ENCODE measurements at places on chromosomes 1 and 21.

GRCh38 chr1:171142416-171143385 lies 42.4 kb upstream of the FMO2 start:
- DNase-seq: no peak

DNA sequence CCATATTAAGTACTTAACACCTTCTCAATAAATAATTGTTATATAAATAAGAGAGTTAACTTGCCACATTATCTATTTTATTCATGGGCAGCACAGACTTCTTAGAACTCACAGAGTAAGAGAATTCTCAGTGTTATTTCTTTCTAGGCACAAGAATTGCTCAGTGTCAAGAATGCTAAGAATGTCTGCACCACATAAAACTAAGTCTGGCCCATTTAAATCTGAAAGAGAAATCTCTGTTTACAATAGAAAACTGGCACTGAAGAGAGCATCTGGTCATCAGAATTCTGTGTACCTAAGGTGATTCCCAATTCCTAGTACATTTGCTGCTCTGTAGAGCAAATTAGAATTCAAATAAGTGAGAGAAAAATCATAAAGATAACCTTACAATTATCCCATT lies 3.8 kb downstream of the OR10K2 start:
- DNase-seq: no peak

- no peak for DNase-seq
Observed at GRCh38 chr1:44775930-44776729, 790 bp downstream of the RPS8 start.

DNA sequence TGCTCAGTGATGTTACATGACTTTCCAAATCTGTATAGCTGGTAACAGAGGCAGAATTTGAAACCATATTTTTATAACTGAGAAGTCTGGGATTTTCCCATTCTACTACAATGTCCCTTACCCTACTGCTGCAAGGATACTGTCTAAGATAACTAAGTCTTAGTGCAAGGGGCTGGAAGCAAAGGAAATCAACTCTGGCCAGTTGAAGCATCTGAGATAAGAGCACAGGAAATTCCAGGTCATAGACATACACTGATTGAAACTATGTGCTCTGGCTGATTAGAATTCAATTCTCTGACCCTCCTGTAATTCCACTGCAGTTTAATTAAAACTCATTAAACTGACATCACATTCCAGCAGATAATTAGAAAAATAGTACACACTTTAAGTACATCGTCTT lies 267.7 kb upstream of the C1orf87 start:
- no peak for DNase-seq

- no peak for DNase-seq
Observed at GRCh38 chr1:193626695-193627094, 440.3 kb upstream of the B3GALT2 start.

DNA sequence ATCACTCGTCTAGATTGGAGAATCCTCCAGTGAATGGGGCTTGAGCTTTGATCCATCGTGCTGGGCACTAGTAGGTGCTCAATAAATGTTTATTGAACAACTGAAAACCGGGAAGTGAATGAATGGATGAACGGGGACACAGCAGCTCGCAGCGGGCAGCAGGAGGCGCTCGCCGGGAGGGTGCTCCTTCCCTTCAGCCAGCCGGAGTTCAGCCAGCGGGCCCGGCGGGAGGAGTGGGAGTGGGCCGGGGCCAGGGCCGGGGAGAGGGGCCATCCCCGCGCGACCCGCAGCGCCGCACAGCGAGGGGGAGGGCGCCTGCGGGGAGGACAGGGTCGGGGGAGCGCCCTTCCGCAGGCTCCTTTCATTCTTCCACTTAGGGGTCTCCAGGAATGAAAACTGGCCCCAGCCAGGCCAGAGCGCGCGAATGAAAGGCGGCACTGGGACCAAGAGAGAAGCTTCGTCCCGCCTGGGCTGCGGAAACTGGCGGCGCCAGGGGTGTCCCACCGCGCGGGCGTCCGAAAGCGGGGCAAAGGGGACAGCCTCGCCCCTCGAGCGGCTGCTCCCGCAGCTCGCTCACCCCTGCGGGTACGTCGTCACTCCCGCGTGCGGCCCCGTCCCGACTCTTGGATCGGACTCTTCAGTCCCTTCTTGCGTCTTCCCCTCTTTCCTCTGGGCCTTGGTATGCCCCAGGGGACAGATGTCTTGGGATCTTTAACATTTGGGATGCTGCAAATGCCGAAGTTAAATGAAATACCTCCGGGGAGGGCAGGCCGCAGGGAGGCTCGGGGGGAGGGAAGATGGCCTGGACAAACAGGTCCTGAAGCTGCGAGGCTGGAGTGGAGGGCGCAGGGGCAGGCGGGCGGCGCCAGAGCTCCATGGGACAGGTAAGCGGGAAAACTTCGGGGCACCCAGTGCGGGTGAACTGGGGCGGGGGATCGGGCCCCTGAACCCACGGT lies 3.6 kb upstream of the INAVA start:
- DNase-seq: no peak

- DNase-seq: no peak
Observed at GRCh38 chr1:63718541-63718970, 55.3 kb upstream of the ROR1 start.

GRCh38 chr1:233655301-233655740 lies 41.4 kb downstream of the KCNK1 start:
- no peak for DNase-seq

DNA sequence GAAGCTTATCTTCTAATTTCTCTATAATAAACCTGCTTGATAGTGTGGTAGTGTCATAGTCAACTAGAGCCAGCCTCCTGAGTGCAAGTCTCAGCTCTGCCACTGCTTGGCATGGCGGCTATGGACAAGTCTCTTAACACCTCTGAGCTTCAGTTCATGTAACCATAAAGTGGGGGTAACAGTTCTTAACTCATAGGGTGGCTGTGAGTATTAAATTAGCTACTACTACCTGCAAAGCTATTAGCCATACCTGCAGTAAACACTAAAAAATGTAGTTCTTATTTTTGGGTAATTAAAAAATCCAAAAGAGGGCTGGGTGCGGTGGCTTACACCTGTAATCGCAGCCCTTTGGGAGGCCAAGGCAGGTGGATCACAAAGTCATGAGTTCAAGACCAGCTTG lies 2.2 kb upstream of the CDC42 start:
- DNase-seq: no peak

DNA sequence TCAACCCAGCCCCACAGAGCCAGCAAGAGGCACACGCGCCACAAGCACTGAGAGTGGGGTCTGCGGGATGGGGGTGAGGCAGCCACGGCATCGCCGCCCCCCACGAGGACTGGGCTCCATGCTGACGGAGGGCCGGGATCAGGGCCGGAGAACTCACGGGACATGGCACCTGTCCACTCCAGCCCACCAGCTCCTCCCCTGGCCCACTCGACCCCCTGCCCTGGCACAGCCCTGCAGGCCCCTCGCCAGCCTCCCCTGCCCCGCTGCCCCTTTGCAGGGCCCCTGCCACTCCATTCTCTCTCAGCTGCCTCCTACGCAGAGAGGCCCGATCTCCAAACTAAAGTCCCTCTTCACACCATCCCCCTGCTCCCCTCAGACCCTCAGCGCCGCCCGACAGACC lies 134.0 kb downstream of the NPHP4 start:
- DNase-seq: no peak

GRCh38 chr1:62585469-62586155 lies 11.7 kb upstream of the ANGPTL3 start:
- no peak for DNase-seq

GRCh38 chr1:25473653-25474225 lies 43.0 kb downstream of the MACO1 start:
- no peak for DNase-seq

- no peak for DNase-seq
Observed at GRCh38 chr21:35942211-35943144, 117.8 kb downstream of the SETD4 start.
